ENCODE measurements at places on chromosomes 11 and 22. TPM values are rescaled to one million over a fixed set of nuclear protein-coding genes. Genes with fewer than 3 reads are reported as not detected.

Gene OR10V1
- total RNA-seq = not detected

GRCh38 chr11:75431533-75432525 lies 1.2 kb downstream of the KLHL35 start:
- no peaks in the 10 kb centered on the region for H3K36me3 ChIP-seq
- H3K27ac ChIP-seq = no peak overlapping the region
- H3K27me3 ChIP-seq = no peaks in the 10 kb centered on the region
- H3K4me1 ChIP-seq = no peaks in the 10 kb centered on the region

Gene NUP160
- total RNA-seq = 53.8 TPM

DNA sequence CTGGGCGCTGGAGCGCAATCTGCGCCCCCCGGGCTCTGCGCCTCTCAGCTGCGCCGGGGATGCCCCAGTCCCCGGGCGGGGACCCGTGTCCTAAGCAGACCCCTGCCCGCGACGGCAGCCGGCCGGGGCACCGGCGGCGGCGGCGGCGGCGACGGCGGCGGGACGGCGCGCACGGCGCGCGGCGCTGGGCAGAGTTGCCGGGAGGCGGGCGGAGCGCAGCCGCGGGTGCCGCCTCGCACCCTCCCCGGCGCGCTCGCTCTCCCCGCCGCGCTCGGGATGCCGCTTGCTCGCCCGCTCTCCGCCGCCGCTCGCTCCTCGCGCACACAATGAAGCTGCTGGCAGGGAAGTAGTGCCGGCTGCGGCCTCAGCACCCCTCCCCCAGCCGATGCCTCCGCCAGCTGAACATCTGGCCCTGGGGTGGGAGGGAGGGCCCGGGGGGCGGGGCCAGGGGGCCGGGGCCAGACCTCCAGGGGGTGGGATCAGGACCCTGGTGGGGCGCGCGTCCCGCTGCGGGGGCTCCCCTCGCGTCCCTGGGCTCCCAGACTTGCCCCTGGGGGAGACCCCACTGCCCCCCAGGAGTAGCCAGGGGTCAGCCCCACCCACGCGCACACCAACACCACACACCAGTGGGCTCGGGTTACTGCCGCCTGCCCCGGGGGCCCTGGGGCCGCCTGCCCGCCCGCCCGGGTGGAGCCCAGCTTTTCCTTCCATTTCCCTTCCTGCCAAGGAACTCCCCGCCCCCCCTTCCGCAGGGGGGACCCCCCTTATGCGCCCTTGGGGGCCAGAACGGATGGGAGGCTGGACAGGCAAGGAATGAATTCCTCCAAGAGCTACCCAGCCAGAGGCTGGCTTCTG lies at the start of gene RCOR2:
Gene RCOR2, minus strand, starts transcription at position 328 of the 855 bp plus-strand sequence. CDS start 708 bp downstream, outside the sequence.
- H3K4me1 ChIP-seq = peaks cover 55% of the 10 kb centered on the region
- no peaks in the 10 kb centered on the region for H3K36me3 ChIP-seq
- H3K27me3 ChIP-seq = no peaks in the 10 kb centered on the region
- H3K4me3 ChIP-seq = peak within 1 kb of the TSS; percentile 55

DNA sequence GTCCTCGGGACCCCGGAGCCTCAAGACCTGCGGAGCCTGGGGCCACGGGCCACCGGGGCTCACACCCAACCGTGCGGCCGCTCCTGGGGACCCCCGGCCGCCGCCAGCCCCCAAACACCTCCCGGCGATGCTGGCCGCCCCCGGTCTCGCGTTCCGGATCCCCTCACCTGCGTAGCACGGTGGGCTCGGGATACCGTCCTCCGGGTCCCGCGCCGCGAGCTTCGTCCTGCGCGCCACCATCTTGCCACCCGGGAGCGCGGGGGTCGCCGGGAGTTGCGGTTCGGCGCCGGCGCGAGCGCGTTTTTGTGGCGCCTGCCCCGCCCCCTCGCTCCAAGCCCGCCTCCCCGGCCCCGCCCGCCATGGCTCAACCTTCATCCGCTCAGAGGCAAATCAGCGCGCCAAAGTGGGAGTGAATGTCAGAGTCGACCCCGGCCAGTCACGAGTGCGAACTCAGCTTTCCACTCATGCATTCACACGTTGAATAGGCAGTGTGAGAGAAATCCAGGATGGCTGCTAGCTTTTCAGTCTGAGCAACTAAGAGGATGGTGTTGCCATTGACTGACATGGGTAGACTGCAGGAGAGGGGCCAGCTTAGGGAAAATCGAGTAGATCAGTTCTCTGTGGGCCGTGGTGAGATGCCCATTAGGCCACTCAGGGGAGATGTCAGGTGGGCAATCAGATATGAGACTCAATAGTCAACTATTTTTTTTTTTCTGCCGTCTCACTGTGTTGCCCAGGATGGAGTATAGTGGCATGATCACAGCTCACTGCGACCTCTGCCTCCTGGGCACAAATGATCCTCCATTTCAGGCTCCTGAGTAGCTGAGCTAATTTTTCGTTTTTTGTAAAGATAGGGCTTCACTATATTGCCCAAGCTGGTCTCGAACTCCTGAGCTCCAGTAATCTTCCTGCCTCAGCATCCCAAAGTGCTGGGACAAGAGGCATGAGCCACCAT lies 28.3 kb downstream of the SERHL2 start:
- peaks cover 10% of the 10 kb centered on the region for H3K4me1 ChIP-seq
- peak; percentile 21 for DNase-seq
- H3K27me3 ChIP-seq = no peaks in the 10 kb centered on the region
- H3K27ac ChIP-seq = peak overlapping the region; percentile 75
- peak overlapping the region; percentile 53 for H3K4me3 ChIP-seq
- H3K36me3 ChIP-seq = peaks cover 49% of the 10 kb centered on the region

DNA sequence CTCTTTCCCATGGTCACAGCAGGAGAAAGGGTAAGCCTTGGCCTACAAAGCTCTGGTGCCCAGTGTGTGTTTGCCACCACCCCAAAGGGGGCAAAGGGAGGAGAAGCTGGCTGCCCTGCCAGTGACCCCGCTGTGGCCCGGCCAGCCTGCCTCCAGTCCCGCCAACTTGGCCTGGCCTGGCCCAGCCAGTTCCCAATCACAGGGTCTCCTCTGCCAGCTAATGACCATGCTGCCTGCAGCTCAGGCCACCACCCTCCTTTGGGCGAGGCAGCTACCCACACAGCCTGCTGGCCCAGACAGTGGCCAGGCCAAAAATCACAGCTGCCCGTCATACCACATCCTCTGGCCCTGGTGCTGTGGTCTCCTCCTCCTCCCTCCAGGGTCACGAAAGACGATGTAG lies 5.1 kb downstream of the GDPD5 start:
- H3K4me3 ChIP-seq = no peak overlapping the region
- peaks cover 17% of the 10 kb centered on the region for H3K4me1 ChIP-seq
- no peak overlapping the region for H3K27ac ChIP-seq

- H3K4me3 ChIP-seq = no peak overlapping the region
- H3K36me3 ChIP-seq = no peaks in the 10 kb centered on the region
- no peak overlapping the region for H3K27ac ChIP-seq
- no peaks in the 10 kb centered on the region for H3K27me3 ChIP-seq
Observed at GRCh38 chr11:68441466-68442230, 18.9 kb upstream of the PPP6R3 start.

Gene SCUBE1
- 3.9 TPM for total RNA-seq

DNA sequence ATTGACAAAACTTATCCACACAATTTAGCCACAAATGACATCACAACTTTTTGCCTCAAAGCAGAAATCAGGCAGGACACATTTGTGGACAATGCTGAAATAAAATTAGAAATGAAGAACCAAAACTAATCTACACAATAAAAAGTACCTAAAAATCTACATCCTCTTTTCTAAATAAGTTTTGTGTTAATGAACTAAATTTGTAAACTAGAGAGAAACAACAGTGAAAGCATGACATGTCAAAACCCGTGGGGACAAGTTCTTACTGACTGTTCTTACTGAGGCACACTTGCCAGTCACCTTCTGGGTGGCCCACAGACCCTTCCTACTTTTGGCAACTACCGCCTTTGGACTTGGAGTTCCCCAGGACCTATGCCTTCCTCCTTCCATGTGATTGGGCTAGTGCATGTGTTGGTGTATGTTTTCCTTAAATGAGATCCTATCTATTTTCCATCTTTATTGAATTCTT lies 60.7 kb upstream of the MUC15 start:
- no peak for DNase-seq
- H3K4me1 ChIP-seq = no peaks in the 10 kb centered on the region
- no peaks in the 10 kb centered on the region for H3K36me3 ChIP-seq
- H3K27me3 ChIP-seq = no peaks in the 10 kb centered on the region
- no peak overlapping the region for H3K27ac ChIP-seq

Gene ISX
- total RNA-seq = not detected

GRCh38 chr22:46432164-46433068 lies 96.9 kb downstream of the TRMU start:
- DNase-seq = no peak
- no peak overlapping the region for H3K4me3 ChIP-seq
- H3K36me3 ChIP-seq = no peaks in the 10 kb centered on the region
- no peak overlapping the region for H3K27ac ChIP-seq
- H3K27me3 ChIP-seq = no peaks in the 10 kb centered on the region

Gene FXYD2
- total RNA-seq = 0.52 TPM

All from HCT116 (cell line).